H4 (cell line): ENCODE measurements at places on chromosomes 2 and 18.

- peak; percentile 38 for DNase-seq
These were observed 369.1 kb downstream of the MTX2 start for GRCh38 chr2:176638167-176639015.

DNA sequence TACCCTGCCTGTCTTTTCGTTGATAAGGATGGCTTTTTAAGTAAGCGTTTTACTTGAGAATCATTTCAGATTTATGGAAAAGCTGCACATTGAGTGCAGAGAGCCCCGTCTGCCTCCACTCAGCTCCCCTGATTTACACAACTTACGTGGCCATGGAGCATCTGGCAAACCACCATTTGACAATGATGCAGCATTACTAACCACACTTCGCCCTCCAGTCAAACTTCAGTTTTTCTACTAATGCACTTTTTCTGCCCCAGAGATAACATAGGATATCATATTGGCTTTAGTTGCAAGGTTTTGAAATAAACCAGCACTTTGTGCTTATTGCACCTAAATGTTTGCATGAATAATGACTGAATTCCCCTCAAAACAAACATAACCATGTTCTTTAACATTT lies 165.1 kb upstream of the TPO start:
- DNase-seq, result no peak

DNA sequence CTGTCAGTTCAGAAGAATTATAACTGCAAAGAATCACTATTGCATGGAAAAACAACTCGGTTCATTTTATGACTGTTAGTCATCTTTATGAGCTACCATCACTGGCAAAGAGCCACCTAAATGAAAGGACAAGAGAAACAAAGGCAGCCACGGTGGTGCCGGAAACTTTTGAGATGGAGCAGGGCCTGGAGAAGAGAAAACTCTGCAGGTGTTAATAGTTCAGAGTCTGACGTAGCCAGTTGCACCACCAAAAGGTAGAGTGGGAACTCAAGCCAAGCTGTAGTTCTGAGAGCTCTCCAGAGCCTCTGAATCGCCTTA lies 110.9 kb downstream of the FTCDNL1 start:
- no peak for DNase-seq

GRCh38 chr2:101524806-101525430 lies 50.0 kb upstream of the RFX8 start:
- DNase-seq, result no peak

- no peak for DNase-seq
These were observed 51.5 kb downstream of the UGP2 start for GRCh38 chr2:63893163-63893562.

- DNase-seq, result no peak
These were observed 123.2 kb downstream of the B3GNT2 start for GRCh38 chr2:62319070-62319469.

DNA sequence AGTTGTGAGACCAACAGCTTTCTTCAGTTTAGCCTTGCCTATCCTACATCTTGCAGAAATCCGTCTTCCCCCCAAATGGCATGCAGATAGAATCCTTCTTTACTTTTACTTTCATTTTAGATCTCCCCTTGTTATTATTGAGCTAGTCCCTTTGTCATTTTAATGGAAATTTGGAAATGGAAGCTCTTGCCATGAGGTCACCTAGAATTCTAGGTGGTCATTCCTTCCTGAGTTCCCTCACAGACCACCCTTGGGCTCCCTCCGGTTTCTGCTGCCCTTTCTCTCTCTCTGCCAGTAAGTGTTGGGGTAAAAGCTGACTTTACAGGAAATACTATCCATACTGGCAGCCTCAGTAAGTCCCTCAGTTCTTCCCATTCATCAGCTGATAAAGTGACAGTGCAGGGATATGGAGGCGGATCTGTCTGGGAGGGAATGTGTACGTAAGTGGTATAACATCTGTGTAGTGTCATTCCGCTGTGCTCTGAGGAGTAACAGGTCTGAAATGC lies 30.2 kb downstream of the ARHGAP25 start:
- DNase-seq, result no peak

DNA sequence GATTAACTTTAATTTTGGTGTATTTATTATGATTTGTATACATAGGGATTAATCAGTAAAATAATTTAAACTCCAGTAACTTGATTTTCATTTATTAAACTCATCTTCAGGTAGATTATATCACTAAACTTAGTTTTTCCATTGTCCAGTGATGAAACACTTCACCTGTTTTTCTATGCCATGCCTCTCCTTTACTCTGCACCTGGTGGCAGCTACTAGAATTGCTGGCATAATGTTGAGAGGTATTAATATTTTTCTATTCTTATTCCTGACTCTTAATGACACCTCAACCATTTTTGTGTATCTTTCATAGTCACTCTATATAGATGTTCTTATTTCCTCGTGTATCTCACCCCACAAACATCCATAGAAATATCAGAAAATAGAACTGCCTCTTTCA lies 940.3 kb upstream of the CRIM1 start:
- DNase-seq, result no peak

GRCh38 chr2:10447300-10447894 lies 730 bp downstream of the ODC1 start:
- no peak for DNase-seq

GRCh38 chr2:160308476-160308875 lies 108.4 kb upstream of the ITGB6 start:
- no peak for DNase-seq

DNA sequence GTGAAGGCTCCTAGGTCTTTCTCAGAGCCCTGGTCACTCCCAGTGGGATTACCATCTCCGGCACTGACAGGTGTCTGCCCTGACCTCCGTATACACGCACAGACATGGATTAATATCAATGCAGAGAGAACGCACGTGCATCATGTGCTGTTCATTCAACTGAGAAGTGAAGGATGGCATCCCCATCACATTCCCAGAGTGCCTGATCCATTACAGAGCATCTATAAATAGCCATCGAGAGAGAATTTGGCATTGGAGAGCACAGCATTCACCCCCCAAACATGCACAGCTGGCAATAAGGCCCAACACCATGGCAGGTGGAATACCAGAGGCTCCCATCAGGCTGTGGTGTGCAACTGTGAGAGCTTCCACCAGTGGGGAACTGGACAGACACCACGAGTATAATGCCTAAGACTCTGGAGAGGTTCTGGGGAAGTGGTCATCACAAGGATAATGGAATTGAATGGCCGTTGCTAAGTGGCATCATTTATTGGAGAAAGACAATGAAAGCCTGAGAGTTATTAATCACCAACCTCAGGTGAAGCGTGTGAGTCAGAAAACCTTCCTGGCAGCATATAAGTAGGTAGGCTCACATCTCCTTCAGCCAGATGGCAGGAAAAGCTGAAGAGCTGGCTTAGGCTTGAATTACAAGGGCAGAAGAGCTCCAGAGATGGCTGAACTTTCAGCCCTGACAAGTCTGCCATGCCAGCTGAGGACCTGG lies 244.5 kb upstream of the ID2 start:
- DNase-seq, result no peak

- peak; percentile 58 for DNase-seq
These were observed 60.6 kb downstream of the SLC16A14 start for GRCh38 chr2:230007931-230008707.

DNA sequence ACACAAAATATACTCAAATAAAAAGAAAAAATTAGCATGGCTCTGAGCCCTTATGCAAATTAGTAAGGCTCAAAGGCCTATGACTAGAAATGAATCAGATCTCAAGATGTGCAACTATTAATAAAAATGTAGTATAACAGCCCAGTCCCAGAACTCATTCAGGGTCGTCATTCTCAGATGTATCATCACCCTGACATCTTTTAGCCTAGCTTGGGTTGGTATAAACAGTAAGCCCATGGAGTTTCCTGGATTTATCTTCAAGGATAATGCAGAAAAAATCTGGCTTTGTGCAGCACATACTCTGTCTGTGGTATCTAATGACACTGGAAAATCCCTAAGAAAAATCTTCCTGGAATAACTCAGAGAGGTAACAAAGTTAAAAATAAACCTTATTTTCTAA lies 239.3 kb downstream of the ZNF385B start:
- DNase-seq, result no peak

DNA sequence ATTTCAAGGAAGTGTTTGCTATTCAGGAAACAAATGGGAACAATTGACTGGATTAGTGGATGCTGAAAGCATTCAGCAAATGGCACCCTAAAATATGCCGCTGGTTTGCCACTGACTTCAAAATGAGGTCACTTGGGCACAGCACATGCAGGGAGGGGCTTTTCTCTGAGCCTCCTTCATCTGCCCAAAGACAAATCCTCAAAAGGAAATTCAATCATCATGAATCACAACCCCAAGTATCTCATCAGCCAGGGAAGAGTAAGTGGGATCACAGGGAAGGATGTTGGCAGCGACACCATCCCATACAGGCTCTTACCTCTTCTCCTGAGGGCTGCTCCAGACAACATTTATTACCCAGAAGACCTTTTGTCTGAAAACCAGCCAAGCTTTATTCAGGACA lies 14.4 kb upstream of the SP140L start:
- DNase-seq, result no peak

DNA sequence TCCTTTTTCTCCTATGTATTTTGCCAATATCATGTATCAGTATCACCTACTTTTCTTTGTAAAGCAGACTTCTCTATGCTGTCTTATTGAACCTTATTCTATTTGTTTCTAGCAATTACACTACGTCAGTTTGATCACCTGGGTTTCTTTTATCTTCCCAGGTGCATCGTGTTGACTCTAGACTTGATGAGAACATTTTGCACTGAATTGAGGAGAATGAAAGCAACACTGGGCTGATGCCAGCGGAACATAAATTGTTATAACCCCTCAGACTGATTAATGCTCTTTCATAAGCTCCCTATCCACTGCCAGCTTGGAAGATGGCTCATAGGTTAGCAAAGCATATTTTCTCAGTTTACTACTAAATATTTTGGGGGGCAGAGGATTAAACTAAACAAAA lies 140.6 kb downstream of the EPHA4 start:
- no peak for DNase-seq

GRCh38 chr2:132547090-132547687 lies 122.8 kb downstream of the LYPD1 start:
- DNase-seq, result peak; percentile 64

GRCh38 chr2:9897331-9897737 lies 54.1 kb downstream of the TAF1B start:
- peak; percentile 46 for DNase-seq

- peak; percentile 82 for DNase-seq
These were observed 2.4 kb upstream of the HOXD12 start for GRCh38 chr2:176096986-176097819.

DNA sequence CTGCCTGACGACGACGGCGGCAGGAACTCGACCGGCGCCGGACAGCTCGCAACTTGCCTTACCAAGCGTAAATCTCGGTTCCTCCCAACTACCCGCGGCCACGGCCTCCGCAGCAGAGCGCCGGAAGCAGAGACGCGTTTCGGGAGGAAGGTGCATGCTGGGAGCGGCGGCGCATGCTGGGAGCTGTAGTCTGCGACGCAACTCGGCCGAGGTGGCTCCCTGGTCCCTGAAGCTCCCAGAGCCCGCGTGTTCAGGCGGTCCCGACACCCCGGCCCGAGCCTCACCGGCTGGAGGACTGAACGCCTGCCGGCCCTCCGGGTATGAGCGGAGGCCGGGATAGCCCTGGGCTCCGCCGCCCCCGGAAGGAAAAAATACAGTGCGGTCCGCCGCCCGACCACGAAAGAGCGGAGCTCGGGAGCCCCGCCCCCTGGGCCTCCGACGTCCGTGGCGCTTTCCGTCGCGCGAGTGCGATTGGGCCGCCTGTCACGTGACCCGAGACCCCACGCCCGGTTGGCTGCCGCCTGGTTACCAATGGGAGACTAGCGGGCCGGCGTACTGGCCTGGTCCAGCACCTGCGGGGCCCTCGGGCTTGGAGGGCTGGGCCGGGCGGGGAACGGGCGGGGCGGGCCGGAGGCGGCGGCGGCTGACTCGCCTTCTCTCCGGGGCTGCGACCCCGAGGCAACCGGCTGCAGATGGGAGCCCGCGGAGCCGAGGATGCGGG lies at the start of gene CAPN10:
CAPN10 (plus strand) TSS at position 537 of the 721 bp plus-strand sequence; CDS start at position 715, 178 bp downstream.
- DNase-seq, result peak; percentile 91

DNA sequence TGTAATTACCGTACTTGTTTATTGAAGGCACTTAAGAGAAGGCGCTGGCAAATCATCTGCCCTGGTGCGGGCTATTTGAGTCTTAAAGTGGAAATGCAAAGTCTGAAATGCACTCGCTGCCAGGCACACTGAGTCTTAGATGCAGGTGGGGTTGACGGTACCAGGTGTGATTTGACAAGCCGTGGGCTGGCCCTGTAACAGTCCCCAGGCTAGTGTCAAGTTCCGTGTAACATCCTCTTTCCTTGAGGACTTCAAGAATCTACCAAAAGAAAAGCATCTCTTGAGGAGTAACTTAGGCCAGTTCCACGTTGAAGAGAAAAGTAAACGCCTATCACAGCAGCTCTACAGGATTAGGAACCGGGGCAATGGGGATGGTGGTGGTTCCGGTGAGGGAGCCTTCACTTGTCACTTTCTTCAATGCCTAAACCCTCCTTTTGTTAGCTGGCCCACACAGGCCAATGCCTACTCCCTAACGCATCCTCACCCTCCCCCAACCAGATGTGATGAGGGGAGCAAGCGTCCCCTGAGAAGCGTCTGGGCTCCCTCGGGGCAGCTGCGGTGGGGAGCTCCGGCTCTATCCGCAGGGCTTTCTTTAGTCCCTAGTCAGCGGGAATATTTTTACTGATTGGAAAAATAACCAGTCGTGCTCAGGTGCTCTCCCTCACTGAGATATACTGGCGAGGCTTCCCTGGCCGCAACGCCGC lies 1.5 kb upstream of the UGP2 start:
- DNase-seq, result no peak

- no peak for DNase-seq
These were observed 32.6 kb upstream of the CNGA3 start for GRCh38 chr2:98313492-98314250.
